HCEC 1CT (cell line): ENCODE measurements at places on chromosomes 7 and 10.

GRCh38 chr7:154255324-154255723 is 203.1 kb downstream of the DPP6 start:
- DNase-seq, result no peak

GRCh38 chr10:71631007-71631861 is 88.3 kb downstream of the C10orf105 start:
- DNase-seq, result no peak

GRCh38 chr10:51139176-51139575 is 64.9 kb downstream of the PRKG1 start:
- peak; percentile 33 for DNase-seq

DNA sequence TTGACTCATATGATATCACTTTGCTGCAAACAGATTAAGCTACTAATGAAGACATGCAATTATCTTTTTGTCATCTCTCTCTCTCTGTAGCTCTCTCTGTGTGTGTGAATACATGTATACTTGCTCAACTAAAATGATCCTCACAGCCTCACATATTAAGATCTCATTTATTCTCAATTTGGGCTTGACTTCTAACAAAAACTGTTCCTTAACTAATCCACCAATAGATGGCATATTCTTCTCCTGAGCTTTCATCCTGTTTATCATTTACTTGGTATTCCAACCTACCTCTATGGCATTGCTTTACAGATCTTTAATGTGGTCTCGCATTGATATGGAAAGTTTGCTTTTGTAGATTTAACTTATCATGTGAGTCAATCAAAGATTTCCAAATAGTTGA is 540.4 kb downstream of the CNTNAP2 start:
- peak; percentile 8 for DNase-seq
